ENCODE measurements at places on chromosomes 11 and 22. TPM values are rescaled to one million over a fixed set of nuclear protein-coding genes. Genes with fewer than 3 reads are reported as not detected.

Gene C11orf21
- total RNA-seq, result not detected

Gene MRGPRX2
- not detected for total RNA-seq

Gene ABCG4
- total RNA-seq, result not detected

Gene CATSPER1
- total RNA-seq, result not detected

GRCh38 chr11:32550207-32550606 is 33.4 kb upstream of the EIF3M start:
- no peak overlapping the region for H3K27ac ChIP-seq
- peaks cover 6% of the 10 kb centered on the region for H3K27me3 ChIP-seq
- H3K4me3 ChIP-seq, result no peak overlapping the region
- no peak for DNase-seq
- no peaks in the 10 kb centered on the region for H3K4me1 ChIP-seq

DNA sequence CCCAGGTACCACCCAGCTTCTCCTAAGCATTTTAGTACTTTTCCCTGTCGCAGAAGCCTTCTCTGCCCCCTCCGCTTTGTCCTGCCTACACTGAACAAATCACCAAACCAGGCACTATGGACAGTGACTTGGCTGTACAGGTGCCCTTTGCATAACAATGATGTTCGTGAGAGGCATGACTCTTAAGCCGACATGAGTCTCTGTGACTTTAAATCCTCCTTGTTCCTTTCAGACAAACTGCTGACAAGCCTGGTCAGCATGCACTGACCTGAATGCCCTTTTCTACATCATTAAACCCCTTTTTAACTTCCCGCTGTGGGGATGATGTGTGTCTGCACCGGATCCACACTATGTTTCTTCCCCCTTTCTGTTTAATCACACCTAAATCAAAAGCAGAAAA is 16.6 kb downstream of the CAVIN3 start:
- H3K36me3 ChIP-seq, result no peaks in the 10 kb centered on the region
- H3K27me3 ChIP-seq, result no peaks in the 10 kb centered on the region
- H3K4me3 ChIP-seq, result no peak overlapping the region
- no peak overlapping the region for H3K27ac ChIP-seq
- no peak for DNase-seq
- H3K4me1 ChIP-seq, result peaks cover 5% of the 10 kb centered on the region

GRCh38 chr22:39942439-39943230 is 17.6 kb upstream of the TMA7B start:
- H3K27ac ChIP-seq, result no peak overlapping the region
- H3K4me1 ChIP-seq, result no peaks in the 10 kb centered on the region
- no peak for DNase-seq
- H3K4me3 ChIP-seq, result no peak overlapping the region

- H3K36me3 ChIP-seq, result no peaks in the 10 kb centered on the region
- peaks cover 16% of the 10 kb centered on the region for H3K27me3 ChIP-seq
- no peak overlapping the region for H3K4me3 ChIP-seq
- H3K4me1 ChIP-seq, result no peaks in the 10 kb centered on the region
- H3K27ac ChIP-seq, result no peak overlapping the region
Observed at GRCh38 chr11:120869516-120870011, 154.3 kb upstream of the TBCEL start.

DNA sequence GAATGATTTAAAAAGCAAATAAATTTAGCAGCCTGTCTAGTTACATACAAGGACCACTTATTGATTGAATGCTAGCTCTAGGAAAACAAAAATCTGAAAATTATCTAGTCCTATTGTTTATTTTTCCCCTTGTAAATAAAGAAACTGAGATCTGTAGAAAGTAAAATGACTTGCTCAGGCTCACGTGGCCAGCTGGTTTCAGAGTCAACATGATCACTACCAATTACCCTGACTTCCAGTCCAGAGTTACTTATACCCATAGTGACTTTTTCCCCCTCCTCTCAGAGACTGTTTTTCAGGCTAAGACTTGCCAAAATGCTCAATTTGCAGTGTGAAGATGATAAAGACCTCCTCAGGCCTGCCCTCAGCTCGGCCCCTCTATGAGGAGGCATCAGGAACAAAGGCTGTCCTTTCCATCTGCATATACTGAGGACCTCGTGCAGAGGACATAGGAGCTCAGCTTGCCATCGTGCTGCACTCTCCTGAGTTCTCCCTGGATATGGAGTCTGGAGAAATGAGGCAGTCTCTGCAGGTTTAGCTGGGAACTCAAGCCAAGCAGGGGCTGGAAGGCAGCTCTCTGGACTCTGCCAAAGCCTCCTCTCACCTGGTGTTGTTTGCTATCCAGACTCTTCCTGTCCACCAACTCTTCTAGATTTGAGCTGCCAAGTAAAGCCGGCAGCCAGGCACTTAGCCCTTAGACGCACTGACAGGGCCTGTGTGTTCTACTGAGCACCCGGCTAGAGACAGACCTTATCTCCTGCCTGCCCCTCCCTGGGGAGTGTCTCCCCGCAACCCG is 883.3 kb downstream of the NTM start:
- H3K4me3 ChIP-seq, result no peak overlapping the region
- H3K4me1 ChIP-seq, result peaks cover 3% of the 10 kb centered on the region
- no peaks in the 10 kb centered on the region for H3K36me3 ChIP-seq
- no peak for DNase-seq
- no peak overlapping the region for H3K27ac ChIP-seq

DNA sequence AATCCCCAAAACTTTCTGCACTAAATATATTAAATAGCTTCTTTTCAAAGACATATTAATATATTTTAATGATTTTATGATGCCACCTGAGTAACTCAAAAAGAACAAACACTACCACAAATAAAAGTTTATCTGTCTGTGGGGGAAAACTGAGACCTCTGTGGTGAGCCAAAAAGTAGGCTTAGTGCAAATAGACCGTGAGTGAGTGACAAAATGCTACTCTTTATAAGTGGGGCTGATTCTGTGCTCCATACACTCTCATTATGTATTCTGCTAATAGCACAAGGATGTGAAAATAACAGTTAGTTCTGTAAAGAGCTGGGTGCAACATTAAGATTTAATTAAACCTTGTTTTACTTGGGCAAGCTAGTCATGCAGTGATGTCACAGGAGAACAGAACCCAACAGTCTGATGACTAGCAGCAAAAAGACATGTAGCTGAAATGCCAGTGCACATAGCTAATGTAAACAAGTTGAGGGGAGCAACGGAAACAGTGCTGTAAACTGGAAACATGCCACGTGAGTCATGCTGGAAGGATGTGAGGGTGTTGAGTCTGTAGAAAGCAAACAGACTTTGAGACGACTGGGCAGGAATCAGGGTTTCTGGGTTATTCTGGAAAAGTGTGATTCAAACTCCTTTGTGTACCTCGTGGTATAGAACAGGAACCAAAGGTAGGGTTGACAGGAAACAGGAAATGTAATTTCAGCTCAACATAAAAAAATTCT is 1130.4 kb downstream of the LRRC4C start:
- peak overlapping the region; percentile 44 for H3K27ac ChIP-seq
- no peaks in the 10 kb centered on the region for H3K27me3 ChIP-seq
- H3K4me3 ChIP-seq, result no peak overlapping the region
- H3K4me1 ChIP-seq, result no peaks in the 10 kb centered on the region
- H3K36me3 ChIP-seq, result no peaks in the 10 kb centered on the region
- DNase-seq, result peak; percentile 84

- no peaks in the 10 kb centered on the region for H3K36me3 ChIP-seq
- no peak overlapping the region for H3K4me3 ChIP-seq
- H3K27ac ChIP-seq, result no peak overlapping the region
- DNase-seq, result no peak
- peaks cover 12% of the 10 kb centered on the region for H3K27me3 ChIP-seq
Observed at GRCh38 chr11:62933750-62934495, 12.8 kb upstream of the CHRM1 start.

- H3K27ac ChIP-seq, result no peak overlapping the region
- no peaks in the 10 kb centered on the region for H3K27me3 ChIP-seq
- no peak overlapping the region for H3K4me3 ChIP-seq
- H3K36me3 ChIP-seq, result no peaks in the 10 kb centered on the region
- H3K4me1 ChIP-seq, result no peaks in the 10 kb centered on the region
- DNase-seq, result no peak
Observed at GRCh38 chr11:114925591-114925990, 247.3 kb downstream of the NXPE2 start.

Measured in GM23248 (cell line).